ENCODE measurements at places on chromosomes 1 and 21. TPM values are rescaled to one million over a fixed set of nuclear protein-coding genes. Genes with fewer than 3 reads are reported as not detected.

Gene KCNJ9
- total RNA-seq: 0.11 TPM

Gene CATSPERE
- total RNA-seq: 0.44 TPM

Gene OR2AK2
- total RNA-seq: not detected

Gene C8B
- total RNA-seq: not detected

Gene OR6N1
- not detected for total RNA-seq

Gene OR2T35
- not detected for total RNA-seq

Gene HSD11B1
- not detected for total RNA-seq

Gene DLGAP3
- 5.0 TPM for total RNA-seq

Gene MCOLN2
- total RNA-seq: 1.0 TPM

Gene NGF
- not detected for total RNA-seq

Gene CYP4A11
- total RNA-seq: not detected

Gene ANGPTL3
- not detected for total RNA-seq

Gene MATN1
- total RNA-seq: 0.54 TPM

Gene AP4B1
- total RNA-seq: 23.6 TPM

Gene CHI3L1
- not detected for total RNA-seq

Gene GBP6
- not detected for total RNA-seq

Gene SHE
- 0.19 TPM for total RNA-seq

Gene CRB1
- total RNA-seq: 1.8 TPM

Gene RGS8
- 1.8 TPM for total RNA-seq

Gene BSND
- not detected for total RNA-seq

Gene FLAD1
- 76.3 TPM for total RNA-seq

Gene E2F2
- 23.5 TPM for total RNA-seq

Gene PPM1J
- 1.1 TPM for total RNA-seq

Gene TTC22
- not detected for total RNA-seq

All from neural crest cell (in vitro differentiated cells).